ENCODE measurements at places on chromosomes 13 and 19.

DNA sequence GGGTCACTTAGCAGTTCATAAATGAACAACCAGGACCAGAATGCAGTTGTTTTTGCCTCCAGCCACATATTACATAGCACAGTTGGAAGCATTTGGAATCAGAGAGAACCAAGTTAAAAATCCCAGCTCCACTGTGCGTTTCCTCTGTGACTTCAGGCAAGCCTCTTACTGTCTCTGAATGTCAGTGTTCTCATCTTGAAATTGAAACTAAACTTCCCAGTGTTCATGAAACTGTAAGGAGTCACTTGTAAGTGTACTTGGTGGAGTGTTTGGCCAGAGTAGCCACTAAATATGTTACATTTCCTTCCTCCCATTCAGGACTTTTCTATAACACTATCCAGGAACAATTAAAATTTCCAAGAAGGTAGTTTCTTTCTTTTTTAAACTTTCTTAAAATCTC is 276.8 kb downstream of the KCNRG start:
- DNase-seq = no peak

- DNase-seq = no peak
Measured at GRCh38 chr19:40774916-40775631, at the start of gene MIA. MIA (plus strand) TSS chr19:40775521; CDS start chr19:40775543, 22 bp downstream.

DNA sequence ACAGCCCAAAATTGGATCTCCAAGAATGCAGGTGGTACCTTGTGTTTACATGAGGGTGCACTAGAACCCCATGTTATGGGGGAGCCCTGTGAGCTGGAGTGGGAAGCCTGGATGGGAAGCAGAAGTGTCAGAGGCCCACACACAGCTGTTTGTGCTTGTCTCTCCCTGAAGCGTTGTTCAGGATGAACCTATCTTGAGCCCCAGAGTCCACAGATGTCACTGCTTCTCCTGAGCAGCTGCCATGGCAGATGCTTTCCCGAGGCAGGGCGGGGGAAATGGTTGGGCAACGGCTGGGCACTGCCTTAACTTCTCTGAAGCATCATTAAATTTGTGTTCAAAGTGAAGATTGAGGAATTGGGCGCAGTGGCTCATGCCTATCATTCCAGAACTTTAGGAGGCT is 17.1 kb upstream of the CHST8 start:
- no peak for DNase-seq

DNA sequence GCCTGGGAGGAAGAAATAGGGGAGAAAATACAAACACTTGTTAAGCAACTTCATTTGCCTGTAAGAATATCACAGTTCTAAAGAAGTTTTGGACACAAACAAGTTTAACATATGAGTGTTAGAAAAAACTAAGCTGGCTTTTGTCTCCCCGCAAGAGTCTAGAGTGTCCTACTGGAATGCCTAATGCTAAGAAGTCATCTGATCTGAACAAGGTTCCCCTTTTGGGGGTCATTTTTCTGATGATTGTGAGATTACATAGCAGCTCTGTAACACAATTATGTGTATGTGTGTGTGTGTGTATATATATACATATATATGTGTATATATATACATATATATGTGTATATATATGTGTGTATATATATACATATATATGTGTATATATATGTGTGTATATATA is 12.7 kb downstream of the DNMT1 start:
- no peak for DNase-seq

DNA sequence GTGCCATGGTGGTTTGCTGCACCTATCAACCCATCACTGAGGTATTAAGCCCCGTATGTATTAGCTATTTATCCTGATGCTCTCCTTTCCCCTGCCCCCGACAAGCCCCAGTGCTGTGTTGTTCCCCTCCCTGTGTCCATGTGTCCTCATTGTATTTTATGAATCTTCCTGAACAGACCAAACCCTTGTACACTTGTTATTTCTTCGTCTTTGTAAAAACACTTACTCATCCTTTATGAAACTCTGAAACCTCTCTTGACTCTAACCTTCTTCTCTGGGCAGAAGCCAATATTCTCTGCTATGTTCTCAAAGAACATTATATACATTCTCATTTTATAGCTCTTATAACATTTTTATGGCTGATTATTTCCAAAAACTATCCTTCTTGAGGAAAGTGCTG is 746.9 kb downstream of the EFNB2 start:
- DNase-seq = no peak

DNA sequence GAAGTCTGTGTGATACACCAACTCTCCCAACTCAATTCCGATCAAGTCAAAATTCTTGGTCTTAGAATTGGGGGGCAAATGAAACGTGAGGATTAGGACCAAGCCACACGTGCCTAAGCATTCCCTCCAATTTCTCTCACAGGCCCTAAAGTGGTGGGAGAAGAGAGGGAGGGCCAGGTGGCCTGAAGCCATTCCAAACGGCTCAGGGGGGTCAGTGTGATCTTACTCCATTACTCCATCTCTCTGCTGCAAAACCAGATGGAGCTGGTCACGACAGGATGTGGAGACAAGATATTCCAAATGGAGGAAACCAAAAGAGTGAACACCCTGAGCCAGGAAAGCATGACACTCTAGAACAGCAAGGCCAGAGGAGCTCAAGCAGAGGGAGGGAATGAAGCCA is 195.4 kb downstream of the FOXO1 start:
- DNase-seq = no peak

GRCh38 chr19:29665826-29666577 is 741 bp downstream of the PLEKHF1 start:
- DNase-seq = no peak

- no peak for DNase-seq
Measured at GRCh38 chr19:51124729-51125128, at the start of gene SIGLEC9. SIGLEC9 (plus strand) TSS chr19:51124906; CDS start chr19:51124975, 69 bp downstream.

- DNase-seq = no peak
Measured at GRCh38 chr19:7778081-7778480, 15.0 kb downstream of the CLEC4M start.
